ENCODE measurements at places on chromosomes 1 and 21.

GRCh38 chr1:57887964-57888491, 464.2 kb upstream of the DAB1 start:
- no peak for DNase-seq

DNA sequence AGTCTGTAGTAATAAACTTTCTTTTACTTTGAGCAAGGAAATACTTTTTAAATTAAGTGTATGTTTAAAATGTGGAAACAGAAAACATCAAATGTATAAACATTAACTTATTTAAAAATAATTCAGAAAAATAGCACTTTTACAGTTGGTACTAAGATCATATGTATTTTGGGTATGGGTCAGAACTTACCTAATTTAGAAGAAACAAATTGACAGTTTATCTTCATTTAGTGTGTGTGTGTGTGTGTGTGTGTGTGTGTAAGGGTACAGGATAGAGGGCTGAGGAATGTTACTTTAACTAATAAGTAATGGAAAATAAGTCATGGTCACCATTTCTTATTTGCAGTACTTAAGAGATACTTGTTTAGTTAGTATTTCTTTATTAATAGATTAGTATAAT, 3.3 kb downstream of the MAN1A2 start:
- no peak for DNase-seq

GRCh38 chr1:17922833-17923232, 167.7 kb downstream of the ACTL8 start:
- peak; percentile 61 for DNase-seq

DNA sequence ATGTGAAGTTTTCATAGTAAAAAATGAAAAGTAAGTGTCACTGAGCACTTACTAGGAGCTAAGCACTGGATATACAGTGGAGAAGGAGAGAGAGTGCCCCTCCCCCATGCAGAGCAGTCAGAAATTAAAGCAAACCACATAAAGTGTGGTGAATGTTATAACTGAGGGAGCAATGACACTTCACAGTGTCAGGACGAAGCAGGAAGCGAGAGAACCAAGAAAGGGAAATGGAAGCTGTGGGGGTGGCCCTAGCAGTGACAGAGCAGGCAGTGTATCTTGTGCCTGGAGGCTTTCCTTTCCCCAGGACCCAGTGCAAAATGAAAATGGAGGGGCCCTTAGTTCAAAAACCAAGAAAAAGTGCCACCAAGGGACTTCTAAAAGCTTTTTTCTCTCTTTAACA, 21.5 kb upstream of the RCAN3 start:
- DNase-seq = no peak

Measured in NCI-H1092 treated with DMSO at 0.1 percent for 48 hours (cell line).